NCI-H1930 (cell line): ENCODE measurements at places on chromosomes 5 and 9.

GRCh38 chr5:75711151-75711550 lies 6.1 kb downstream of the POC5 start:
- DNase-seq: no peak

GRCh38 chr9:89174291-89174690 lies 4.3 kb downstream of the SHC3 start:
- DNase-seq: no peak

GRCh38 chr9:86387376-86387775 lies 33.2 kb upstream of the TUT7 start:
- no peak for DNase-seq

DNA sequence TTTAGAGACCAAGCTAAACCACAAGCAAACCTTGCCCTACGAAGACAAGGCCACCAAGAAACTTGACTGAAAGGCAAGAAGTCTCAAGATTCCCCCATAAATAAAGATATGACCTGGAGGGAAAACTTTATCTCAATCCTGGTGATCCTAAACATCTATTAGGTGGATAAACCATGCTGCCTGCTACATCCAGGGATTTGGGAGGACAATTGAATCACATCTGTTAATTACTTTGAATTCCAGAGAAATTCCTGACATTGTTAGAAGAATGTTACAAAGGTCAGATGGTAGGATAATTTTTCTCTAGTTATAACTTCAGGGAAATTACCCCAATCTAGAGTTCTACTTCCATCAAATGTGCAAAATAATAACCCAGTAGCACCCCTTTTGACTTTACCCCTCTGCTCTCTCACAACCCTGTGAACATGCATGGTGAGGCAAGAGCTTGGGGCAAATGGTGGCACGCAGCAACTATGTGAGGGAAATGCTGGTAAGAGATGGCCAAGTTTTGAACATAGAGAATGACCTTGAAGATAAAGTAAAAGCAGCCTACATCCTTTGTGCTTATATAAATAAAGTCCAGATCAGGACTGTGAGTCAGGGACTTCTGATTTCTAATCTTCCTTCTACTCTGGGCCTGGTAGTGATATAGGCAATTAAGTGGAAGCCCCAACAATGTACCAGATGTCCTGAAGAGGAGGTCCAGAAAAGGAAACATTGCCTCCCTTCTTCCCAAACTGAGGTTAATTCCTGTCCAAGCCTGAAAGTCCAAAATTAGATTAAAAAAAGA lies 57.1 kb upstream of the PTGER4 start:
- no peak for DNase-seq

DNA sequence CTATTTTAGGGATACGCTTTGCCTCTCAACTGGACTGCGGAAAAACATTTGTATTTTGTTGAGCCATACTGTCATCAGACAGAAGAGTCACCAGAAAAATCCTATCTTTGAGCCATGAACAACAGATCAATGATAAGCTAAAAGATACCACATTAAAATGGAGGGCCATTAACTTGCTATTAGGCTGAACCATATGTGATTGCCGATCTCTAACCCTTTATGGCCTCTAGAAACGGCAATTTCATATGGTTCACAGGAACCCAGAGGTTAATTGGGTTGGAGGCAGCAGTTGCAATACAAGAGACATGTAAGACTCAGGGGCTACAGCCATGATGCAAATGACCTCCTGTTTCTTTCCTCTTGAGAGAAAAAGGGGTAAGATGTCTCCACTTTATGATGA lies 69.8 kb downstream of the MYO10 start:
- DNase-seq: no peak

DNA sequence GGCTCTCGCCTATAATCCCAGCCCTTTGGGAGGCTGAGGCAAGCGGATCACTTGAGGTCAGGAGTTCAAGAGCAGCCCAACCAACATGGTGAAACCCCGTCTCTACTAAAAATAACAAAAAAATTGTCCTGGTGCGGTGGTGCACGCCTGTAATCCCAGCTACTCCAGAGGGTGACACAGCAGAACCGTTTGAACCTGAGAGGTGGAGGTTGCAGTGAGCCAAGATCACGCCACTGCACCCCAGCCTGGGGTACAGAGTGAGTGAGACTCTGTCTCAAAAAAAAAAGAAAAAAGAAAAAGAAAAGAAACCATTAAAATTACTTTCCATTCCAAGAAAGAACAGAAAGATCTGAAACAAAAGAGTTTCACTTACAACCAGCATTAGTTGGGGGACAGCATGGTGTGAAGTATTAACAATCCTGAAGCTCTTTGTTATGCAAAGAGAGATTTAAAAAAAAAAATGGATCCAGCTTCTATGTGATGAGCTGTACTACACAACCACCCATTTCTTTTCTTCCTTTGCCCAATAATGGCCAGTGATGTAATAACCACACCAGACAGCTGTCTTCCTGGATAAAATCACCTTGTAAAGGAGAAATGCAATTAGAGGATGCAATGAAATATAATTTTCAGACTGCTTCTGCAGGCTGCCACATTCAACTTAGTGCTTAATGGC lies 76.9 kb downstream of the MED27 start:
- no peak for DNase-seq

DNA sequence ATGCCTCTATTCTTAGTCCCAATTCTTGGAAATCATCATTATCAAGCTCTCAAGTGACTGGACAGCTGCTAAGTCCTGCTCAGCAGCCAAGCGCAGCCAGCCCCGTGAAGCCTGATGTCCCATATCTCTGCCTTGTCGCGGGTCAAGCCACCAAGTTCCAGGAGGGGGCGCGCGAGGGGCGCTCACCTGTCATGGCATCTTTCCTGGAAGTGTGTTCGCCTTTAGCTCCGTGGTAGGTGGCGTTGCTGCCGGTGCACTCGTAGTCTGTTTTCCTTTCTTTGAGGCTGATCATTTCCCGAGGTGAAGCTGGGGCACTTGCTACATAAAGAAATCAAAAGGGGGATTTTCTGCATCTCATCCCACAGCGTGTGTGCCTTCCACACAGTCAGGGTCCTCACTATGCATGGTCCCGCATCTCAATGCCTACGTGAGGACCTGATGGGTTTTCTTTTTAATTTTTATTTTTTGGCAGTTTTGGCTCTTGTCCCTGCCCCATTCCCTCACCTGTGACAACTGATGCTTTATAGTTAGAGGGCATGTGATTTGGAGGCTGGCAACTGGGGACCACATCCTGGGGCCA lies 227.0 kb upstream of the DAP start:
- DNase-seq: peak; percentile 58

DNA sequence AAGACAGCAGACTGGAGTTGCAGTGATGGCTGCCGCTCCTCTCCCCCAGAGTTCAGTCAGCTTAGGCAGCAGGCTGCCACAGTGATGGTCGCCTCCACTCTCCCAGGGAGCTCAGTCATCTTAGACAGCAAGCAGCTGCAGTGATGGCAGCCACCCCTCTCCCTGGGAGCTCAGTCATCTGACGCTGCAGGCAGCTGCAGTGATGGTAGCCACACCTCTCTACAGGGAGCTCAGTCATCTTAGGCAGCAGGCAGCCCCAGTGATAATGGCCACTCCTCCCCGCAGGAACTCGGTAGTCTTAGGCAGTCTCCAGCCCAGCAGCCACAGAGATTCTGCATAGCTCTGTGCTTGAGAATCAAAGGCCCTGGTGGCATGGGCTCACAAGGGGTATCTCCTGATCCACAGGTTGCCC lies 582.7 kb downstream of the DTWD2 start:
- no peak for DNase-seq

GRCh38 chr9:21317956-21318923 lies 13.1 kb upstream of the IFNA5 start:
- DNase-seq: peak; percentile 49

- DNase-seq: no peak
Observed at GRCh38 chr5:78076351-78076750, 218.1 kb downstream of the AP3B1 start.

DNA sequence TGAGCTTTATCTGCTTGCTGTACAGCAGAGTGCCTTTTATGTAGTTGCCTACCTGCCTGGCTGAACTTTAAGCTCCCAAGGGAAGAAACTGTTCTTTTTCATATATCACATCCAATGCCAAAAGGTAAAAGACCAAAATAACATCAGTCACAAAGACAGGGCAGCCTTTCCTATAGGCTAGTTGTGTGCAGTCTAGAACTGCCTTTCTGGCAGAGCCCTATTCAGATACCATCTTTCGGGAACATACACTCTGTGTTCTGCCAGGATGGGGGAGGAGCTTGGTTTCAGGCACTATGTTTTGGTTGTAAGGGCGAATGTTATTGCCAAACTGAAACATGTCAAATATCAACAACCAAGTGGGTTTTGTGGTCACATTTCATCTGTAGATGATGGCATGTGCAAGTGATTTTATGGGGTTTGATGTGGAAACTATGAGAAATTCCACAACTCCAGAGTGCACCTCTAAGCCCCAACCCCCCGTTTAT lies 314.5 kb downstream of the ADGRV1 start:
- no peak for DNase-seq

DNA sequence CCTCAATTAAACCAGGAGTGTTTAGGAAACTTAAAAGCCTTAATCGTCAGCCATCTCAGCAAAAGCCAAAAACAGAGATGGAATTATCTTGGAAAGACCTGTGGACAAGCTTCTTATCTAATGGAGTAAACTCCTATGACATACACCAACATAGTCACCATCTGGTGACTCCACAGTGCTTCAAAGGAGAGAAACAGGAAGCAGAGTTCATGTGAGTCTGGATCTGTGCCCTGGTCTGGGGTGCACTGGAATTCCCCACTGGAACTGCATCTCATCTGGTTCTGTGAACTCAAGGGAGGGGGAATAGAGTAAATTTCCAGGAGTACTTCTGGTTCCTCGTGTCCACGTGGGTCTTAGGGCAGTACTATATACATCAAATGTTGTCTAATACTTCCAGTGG lies 36.3 kb upstream of the KCNN2 start:
- no peak for DNase-seq

- no peak for DNase-seq
Observed at GRCh38 chr5:87266914-87267573, 639 bp upstream of the RASA1 start.

DNA sequence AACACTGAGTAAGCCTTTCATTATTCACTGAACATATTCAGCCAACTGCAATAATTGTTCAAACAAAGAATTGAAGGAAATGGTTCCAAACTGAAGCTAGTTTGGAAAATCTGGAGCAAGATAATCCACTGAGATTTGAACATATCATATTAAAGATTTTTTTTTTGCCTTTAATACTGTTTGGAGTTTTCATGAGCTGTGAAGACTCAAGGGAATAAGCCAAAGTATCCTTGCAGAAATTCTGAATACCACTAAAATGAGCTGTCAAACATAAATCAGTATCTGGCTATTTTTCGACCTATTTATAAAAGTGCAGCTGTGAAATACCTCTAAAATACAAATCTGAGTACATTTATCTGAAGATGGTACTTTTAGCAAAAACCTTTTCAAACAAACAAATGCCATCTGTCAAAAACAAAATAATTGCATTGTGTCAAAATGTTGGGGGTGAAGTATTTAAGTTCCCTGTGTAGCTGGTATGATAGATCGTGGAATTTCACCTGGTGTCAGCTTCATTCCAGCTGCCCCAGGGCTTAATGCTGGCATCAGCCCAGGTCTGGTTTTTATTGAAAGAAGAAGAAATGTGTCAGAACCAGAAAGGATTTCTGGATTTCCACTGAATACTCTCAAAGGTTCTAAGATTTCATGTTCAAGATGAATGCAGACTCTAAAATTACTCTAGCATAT lies 149.0 kb upstream of the GRAMD2B start:
- no peak for DNase-seq

- DNase-seq: no peak
Observed at GRCh38 chr9:116390303-116391228, 237.0 kb downstream of the PAPPA start.

DNA sequence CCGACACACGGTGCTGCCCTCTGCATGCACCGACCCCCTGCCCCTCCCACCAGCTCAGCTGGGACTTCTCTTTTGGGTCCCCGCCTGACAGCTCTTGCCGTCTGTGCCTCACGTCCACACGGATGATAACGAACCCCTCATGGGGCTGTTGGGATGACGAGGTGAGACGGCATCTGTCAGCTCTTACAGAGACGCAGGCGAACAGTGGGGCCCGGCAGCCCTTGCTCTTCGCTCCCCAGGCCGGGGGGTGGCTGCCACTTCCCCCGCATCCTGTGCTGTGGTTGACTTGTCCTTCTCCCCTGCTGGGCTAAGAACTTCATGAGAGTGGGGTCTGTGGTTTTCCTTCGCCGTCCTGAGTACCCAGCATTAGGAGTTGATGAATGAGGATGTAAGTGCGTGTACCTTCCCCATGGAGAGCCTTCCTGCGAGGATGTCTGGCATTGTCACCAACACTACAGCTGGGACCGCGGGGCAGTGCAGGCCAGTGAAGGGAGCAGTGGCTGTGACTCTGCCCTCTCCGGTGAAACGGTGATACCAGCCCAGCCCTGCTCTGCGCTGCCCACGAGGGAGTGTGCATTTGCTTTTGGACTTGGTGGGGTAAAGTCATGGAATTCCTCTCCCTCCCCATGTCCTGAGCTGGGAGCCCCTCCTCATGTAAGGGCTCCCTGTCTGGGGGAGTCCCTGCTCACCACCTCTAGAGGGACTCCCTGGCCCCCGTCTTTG lies 23.2 kb downstream of the HK3 start:
- DNase-seq: no peak

DNA sequence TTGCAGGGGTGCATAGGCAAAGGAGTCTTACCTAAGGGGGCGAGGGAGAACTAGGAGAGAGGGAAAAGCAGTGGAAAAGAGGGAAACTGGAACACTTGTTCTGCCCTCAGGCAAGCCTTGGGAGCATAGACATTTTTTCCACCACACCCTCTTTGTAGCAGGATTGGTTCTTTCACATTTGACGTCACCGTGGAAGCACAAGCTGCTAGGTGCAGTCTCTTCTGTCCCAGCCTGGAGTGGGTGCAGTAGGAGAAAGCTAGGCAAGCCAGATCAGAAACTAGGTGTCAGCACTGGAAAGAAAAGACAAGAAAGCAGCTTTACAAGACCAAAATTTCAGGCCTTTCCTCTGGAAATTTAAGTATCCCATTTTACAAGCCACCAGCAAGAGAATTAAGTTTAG lies 440.4 kb downstream of the EFNA5 start:
- DNase-seq: no peak

GRCh38 chr5:55993013-55993412 lies 1.8 kb downstream of the IL6ST start:
- no peak for DNase-seq

DNA sequence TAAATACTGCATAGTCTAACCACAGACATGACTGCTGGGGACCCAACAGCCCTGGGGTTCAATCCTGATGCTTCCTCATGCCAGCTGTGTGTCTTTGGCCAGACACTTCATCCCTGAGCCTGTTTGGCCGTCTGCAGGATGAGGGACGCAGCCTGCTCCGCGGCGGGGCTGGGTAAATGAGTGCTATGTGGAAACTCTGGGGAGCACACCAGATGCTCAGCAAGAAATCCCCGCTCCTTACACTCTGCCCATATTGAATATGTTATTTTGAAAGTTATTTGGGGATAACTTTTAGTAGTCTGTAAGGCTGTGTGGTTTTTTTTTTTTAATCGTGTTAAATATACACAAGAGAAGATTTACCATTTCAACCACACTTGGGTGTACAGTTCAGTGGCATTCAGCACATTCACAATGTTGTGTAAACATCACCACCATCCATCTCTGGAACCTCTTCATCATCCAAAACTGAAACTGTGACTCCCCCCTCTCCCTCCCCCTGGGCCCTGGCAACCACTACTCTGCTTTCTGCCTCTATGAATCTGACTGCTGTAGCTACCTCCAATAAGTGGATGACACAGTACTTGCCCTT lies 42.7 kb downstream of the SH3PXD2B start:
- DNase-seq: no peak
